ENCODE measurements at places on chromosomes 5 and 9.

DNA sequence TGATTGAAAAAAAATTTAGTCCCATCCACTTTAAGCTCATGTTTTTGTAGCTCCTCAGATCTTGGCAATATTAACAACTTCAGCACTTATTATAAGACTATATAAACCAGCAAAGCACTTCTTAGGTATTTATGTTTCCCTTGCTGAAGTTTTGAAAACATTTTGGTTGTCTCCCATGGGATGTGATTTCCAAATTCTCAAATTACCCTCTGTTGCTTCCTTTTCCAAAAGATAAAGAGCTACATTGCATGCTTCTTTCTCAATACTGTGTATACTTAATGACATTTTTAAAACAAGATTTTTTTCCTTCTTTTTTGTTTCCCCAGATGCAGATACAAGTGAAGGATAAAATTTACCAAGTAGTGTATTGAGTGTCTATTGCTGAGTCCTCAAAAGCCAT, 567.1 kb downstream of the CSNK1G3 start:
- DNase-seq: no peak

DNA sequence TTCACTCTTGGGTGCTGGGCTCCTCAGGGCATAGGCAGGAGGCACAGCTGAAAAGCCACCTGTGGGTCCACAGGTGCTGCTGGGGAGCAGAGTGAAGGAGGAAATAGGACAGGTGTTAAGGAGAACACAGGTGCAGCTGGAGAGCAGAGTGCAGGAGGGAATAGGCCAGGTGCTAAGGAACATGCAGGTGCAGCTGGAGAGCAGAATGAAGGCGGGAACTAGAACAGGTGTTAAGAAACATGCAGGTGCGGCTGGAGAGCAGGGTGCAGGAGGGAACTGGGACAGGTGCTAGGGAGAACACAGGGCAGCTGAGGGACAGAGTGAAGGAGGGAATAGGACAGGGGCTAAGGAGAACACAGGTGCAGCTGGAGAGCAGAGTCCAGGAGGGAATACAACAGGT, 43.8 kb upstream of the PLEKHG4B start:
- DNase-seq: no peak

- DNase-seq: no peak
Measured at GRCh38 chr9:124218987-124219461, 38.7 kb upstream of the NEK6 start.

- no peak for DNase-seq
Measured at GRCh38 chr5:174777583-174777982, 53.2 kb downstream of the MSX2 start.

DNA sequence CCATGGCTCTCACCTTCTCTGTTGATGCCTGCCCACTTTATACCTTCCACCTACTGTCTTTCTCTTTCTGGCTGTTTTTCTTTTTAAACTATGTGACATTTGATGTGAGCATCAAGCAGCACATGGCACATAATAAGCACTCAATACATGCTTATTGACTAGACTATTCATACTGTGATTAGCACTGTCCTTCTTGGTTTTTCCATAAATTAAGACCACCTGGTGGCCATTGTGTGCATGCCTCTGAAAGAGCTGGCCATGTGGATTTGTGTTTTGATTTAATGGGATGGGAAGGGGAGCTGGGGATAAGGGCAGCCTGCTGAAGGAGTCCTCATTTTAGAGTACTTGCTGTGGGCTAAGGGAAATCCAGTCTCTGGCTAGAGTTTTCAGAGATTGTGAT, 79.4 kb downstream of the ARHGEF28 start:
- no peak for DNase-seq

GRCh38 chr5:73318308-73318719, 130.3 kb downstream of the FOXD1 start:
- no peak for DNase-seq
